ENCODE measurements at places on chromosomes 2 and 18. TPM values are rescaled to one million over a fixed set of nuclear protein-coding genes. Genes with fewer than 3 reads are reported as not detected.

ACTG2 gene
- total RNA-seq = 5.7 TPM

CMPK2 gene
- 0.53 TPM for total RNA-seq

CENPA gene
- 39.9 TPM for total RNA-seq

COL4A3 gene
- total RNA-seq = 4.7 TPM

FAM110C gene
- 3.2 TPM for total RNA-seq

FBLN7 gene
- 0.39 TPM for total RNA-seq

STARD6 gene
- not detected for total RNA-seq

C1D gene
- 23.7 TPM for total RNA-seq

EVX2 gene
- total RNA-seq = not detected

ARHGEF33 gene
- total RNA-seq = 0.26 TPM

LONRF2 gene
- not detected for total RNA-seq

PUM2 gene
- 119 TPM for total RNA-seq

ALK gene
- total RNA-seq = not detected

MYL12A gene
- total RNA-seq = 276 TPM

TNFRSF11A gene
- 0.16 TPM for total RNA-seq

TXNDC2 gene
- not detected for total RNA-seq

TMEM169 gene
- 1.1 TPM for total RNA-seq

HRH4 gene
- not detected for total RNA-seq

ASPRV1 gene
- total RNA-seq = 0.66 TPM

SP5 gene
- 149 TPM for total RNA-seq

DSG1 gene
- not detected for total RNA-seq

UBE2F gene
- total RNA-seq = 33.9 TPM

HOXD1 gene
- not detected for total RNA-seq

HOXD13 gene
- not detected for total RNA-seq

BBS5 gene
- 3.2 TPM for total RNA-seq

NDUFV2 gene
- 211 TPM for total RNA-seq

RAPH1 gene
- total RNA-seq = 109 TPM

C2orf72 gene
- total RNA-seq = 105 TPM

XDH gene
- total RNA-seq = 1.4 TPM

L3MBTL4 gene
- total RNA-seq = 0.23 TPM

CD8B2 gene
- total RNA-seq = 0.09 TPM

ATG9A gene
- 59.6 TPM for total RNA-seq

CYP26B1 gene
- 1.7 TPM for total RNA-seq

VIL1 gene
- 401 TPM for total RNA-seq

TCF23 gene
- not detected for total RNA-seq

IL18R1 gene
- not detected for total RNA-seq

SRD5A2 gene
- total RNA-seq = not detected

INHA gene
- total RNA-seq = 1.5 TPM

RGPD4 gene
- not detected for total RNA-seq

PSTPIP2 gene
- total RNA-seq = 13.3 TPM

SERPINB11 gene
- total RNA-seq = not detected

DPP4 gene
- 199 TPM for total RNA-seq

ABCG5 gene
- not detected for total RNA-seq

DES gene
- 0.86 TPM for total RNA-seq

HOXD11 gene
- total RNA-seq = not detected

SPC25 gene
- total RNA-seq = 32.6 TPM

CDH7 gene
- total RNA-seq = 0.16 TPM

ABCB11 gene
- total RNA-seq = not detected

FSHR gene
- 1.0 TPM for total RNA-seq

MSH2 gene
- 72.5 TPM for total RNA-seq

SAG gene
- total RNA-seq = not detected

NYAP2 gene
- total RNA-seq = 0.11 TPM

CLEC4F gene
- not detected for total RNA-seq

EXOC6B gene
- 38.0 TPM for total RNA-seq

C1QL2 gene
- total RNA-seq = not detected

DOCK10 gene
- not detected for total RNA-seq

Measured in Caco-2 (cell line).